A549 treated with ZK216348 at 1 μM for 4 hours (cell line): ENCODE measurements at places on chromosomes 5 and 9. TPM values are rescaled to one million over a fixed set of nuclear protein-coding genes. Genes with fewer than 3 reads are reported as not detected.

The SLC6A7 gene
- 0.04 TPM in 2 of 5 replicates, not detected in the others for total RNA-seq

The LHFPL2 gene
- total RNA-seq: 49.7 to 74.0 TPM (median 60.1 TPM) in 5 replicates

The TEX48 gene
- not detected in 5 replicates for total RNA-seq

The SPINK13 gene
- total RNA-seq: not detected in 5 replicates

The FOXI1 gene
- total RNA-seq: not detected in 5 replicates

The NIPAL4 gene
- total RNA-seq: 9.6 to 14.1 TPM (median 11.5 TPM) in 5 replicates

The PTPRD gene
- 0.15 to 0.55 TPM (median 0.40 TPM) in 5 replicates for total RNA-seq

The PCDHB1 gene
- total RNA-seq: not detected in 5 replicates

The ZBTB26 gene
- total RNA-seq: 1.8 to 2.7 TPM (median 2.3 TPM) in 5 replicates

The SMIM32 gene
- not detected in 5 replicates for total RNA-seq

The PDE6A gene
- total RNA-seq: 0.19 to 0.38 TPM (median 0.25 TPM) in 5 replicates

The LTC4S gene
- total RNA-seq: 0.63 TPM in 1 of 5 replicates, not detected in the others

The ENTPD2 gene
- 1.0 to 2.3 TPM (median 1.5 TPM) in 5 replicates for total RNA-seq

The SH2D3C gene
- 0.12 to 0.40 TPM (median 0.15 TPM) in 3 of 5 replicates, not detected in the others for total RNA-seq

The CENPH gene
- total RNA-seq: 17.6 to 30.4 TPM (median 27.4 TPM) in 5 replicates

The GGTA1 gene
- total RNA-seq: not detected in 5 replicates

The CCDC127 gene
- 5.7 to 6.6 TPM (median 6.3 TPM) in 5 replicates for total RNA-seq

The SLC46A2 gene
- total RNA-seq: not detected in 5 replicates

The RANBP17 gene
- 2.1 to 3.0 TPM (median 2.6 TPM) in 5 replicates for total RNA-seq

The DRD1 gene
- total RNA-seq: 0.09 to 0.59 TPM (median 0.24 TPM) in 5 replicates

The TAF7 gene
- total RNA-seq: 59.2 to 89.1 TPM (median 72.2 TPM) in 5 replicates

The PCDHB16 gene
- total RNA-seq: 0.05 to 0.11 TPM (median 0.05 TPM) in 3 of 5 replicates, not detected in the others

The PDCD1LG2 gene
- total RNA-seq: 0.19 to 0.33 TPM (median 0.29 TPM) in 5 replicates

The CTXN3 gene
- not detected in 5 replicates for total RNA-seq

The RNF38 gene
- 5.0 to 10.4 TPM (median 9.2 TPM) in 5 replicates for total RNA-seq

The NPM1 gene
- 3,231 to 6,081 TPM (median 3,458 TPM) in 5 replicates for total RNA-seq

The FAM151B gene
- total RNA-seq: 1.2 to 2.3 TPM (median 1.9 TPM) in 5 replicates

The PCDHA11 gene
- 0.04 to 0.20 TPM (median 0.08 TPM) in 5 replicates for total RNA-seq

The LRRC19 gene
- not detected in 5 replicates for total RNA-seq

The NPR2 gene
- 3.2 to 7.5 TPM (median 6.1 TPM) in 5 replicates for total RNA-seq

The ANXA2R gene
- 1.9 to 3.9 TPM (median 3.2 TPM) in 5 replicates for total RNA-seq
